ENCODE measurements at places on chromosomes 16 and 17.

DNA sequence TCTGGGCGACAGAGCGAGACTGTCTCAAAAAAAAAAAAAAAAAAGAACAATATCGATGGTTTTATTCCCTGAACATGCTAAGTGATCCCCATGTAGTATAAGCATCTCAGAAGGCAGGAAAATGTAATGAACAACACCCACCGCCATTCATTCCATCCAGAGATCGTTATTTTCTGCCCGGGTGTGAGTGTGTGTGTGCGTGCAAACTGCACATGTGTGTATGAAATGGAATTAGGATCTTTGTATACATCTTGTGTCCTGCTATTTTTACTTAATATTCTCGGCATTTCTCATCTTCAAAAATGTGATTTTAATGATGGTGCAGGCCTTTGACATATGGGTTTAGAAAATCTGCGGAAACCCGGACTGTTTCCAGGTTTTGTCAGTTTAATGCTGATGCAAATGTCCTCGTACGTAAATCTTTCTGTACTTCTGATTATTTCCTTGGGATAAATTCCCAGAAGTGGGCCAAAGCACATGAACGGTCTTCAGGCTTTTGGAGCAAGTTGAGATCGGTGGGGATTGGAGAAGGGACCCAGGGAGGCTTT, 254.8 kb downstream of the SEC14L1 start:
- DNase-seq = no peak

DNA sequence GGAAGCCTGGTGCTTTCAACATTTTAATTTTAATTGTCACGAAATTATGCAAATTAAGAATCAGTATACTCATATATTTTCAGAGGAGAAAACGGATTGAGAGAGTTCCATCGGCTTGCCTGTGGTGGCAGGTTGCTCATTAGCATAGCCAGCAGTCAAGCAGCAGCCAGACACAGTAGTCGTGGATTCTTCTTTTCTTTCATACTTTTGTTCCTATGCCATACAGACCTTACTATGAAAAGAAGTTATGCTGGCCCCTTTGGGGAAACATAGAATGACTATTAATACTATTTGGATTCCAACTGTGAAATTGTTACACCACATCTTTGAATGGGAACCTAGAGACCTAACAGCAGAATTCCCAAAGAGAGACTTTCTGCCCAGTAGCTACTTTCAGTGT, 617.7 kb upstream of the CA10 start:
- no peak for DNase-seq

DNA sequence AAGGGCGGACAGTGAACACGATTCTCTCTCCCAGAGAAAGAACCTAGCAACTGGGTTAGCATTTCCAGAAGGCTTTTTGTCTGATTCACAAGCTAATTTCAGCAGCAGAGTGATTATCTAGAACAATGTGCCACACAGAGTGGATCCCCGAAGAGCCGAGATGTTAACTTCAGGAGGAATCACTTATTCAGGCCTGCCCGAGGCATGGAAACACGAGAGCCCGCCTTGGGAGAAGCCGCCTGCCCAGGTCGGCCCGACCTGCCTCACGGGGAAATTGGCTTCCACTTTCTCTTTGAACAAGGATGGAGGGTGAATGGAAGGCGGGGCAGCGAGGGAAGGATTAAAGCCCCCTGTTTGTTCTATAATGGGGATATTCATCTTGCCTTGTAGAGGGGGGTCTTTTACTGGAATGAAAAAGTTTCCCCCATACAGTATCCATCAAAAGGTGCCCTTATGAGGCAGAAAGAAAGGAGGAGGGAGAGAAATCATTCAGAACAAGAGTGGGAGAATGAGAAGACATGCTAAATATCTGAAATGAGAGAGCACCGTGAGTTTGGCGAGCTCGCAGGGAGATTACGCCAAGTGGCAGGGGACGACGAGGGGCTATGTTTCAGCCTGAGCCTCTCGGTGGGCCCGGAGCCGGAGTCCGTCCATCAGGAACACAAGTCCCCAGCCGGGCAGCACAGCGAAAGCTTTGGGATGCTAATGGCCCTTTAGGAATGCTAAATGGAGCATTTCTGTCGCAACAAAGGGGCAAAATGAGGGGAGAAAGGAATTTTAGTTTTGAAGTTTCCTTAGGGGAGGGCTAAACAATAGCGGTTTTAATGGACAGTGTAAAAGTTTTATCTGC, 33.0 kb downstream of the NTN1 start:
- DNase-seq = no peak

GRCh38 chr17:82923366-82924113, 83.7 kb upstream of the ZNF750 start:
- no peak for DNase-seq

DNA sequence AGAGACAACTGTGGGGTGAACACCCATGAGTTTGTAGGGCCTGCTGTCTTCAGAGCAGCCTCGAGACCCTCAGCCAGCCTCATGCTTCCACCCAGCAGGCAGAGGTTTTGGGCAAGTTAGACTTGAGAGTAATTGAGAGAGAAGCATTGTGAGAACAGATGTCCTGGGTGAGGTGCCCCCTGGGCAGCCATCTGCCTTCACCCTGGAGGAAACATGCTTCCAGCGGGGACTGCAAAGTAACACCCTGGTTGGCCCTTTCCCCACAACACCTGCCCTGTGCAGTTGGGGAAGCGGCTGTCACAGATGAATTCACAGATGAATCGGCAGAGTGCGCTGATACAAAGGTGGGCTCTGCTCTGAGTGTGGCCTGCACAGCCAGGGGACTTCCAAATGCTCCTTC, 23.4 kb downstream of the ATPAF2 start:
- no peak for DNase-seq

GRCh38 chr16:11639925-11640899, 28.0 kb upstream of the SNN start:
- peak; percentile 99 for DNase-seq

DNA sequence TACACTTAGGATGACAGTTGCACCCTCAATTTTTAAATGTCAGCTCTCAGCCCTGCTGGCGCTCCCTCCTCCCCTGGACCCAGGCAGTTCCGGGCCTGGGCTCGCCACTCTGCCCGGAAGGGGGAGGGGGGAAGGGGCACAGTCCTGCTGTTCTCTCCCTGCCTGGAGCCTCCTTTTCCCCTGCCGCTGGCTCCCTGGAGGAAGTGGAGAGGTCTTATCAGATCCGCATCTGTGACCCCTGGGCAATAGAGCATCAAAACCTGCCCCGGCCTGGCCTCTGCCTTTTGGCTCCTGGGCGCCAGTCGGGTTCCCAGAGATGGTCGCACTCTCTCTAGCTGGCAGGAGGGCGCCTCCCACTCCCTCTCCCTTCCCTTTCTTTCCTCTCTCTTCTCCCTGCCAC, 149.3 kb downstream of the IRF8 start:
- DNase-seq = no peak

- DNase-seq = no peak
Measured at GRCh38 chr16:2790631-2791030, 3.3 kb upstream of the PRSS33 start.

GRCh38 chr17:17609121-17609520, 17.6 kb upstream of the PEMT start:
- no peak for DNase-seq

DNA sequence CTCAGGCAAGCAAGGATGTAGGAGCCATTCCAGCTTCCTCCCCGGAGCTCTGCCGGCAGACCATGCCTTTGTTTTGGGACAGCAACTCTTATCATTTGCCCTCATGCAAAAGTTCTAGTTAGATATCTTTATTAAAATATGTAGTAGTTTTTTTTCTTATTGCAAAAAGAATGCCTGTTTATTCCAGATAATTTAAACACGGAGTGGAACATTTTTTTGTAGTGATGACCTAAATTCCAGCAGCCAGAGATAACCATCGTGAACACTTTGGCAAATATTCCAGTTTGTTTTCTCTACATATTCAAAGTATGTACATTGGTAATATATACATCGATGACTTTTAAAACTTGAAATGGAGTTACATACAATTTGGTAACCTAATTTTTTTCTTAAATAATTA, 54.8 kb downstream of the CRISPLD2 start:
- DNase-seq = no peak

DNA sequence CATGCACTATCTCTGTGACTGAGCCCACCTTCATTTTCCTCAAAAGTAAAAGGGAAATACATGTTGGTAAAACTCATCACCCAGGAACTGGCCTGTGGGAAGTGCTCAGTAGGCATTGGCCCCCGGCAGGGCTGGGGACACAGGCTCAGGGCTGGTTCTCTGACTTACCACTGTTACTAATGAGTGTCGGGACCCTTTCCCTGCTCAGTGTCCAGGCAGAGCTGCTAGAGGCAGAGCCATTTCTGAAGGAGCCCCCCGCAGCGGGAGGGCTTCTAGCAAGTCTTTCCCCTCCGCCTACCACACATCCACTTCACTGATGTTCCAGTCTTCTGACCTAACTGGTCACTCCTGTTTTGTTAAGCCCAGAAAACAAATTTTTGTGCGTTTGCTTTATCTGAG, 1.7 kb upstream of the PEMT start:
- DNase-seq = no peak

DNA sequence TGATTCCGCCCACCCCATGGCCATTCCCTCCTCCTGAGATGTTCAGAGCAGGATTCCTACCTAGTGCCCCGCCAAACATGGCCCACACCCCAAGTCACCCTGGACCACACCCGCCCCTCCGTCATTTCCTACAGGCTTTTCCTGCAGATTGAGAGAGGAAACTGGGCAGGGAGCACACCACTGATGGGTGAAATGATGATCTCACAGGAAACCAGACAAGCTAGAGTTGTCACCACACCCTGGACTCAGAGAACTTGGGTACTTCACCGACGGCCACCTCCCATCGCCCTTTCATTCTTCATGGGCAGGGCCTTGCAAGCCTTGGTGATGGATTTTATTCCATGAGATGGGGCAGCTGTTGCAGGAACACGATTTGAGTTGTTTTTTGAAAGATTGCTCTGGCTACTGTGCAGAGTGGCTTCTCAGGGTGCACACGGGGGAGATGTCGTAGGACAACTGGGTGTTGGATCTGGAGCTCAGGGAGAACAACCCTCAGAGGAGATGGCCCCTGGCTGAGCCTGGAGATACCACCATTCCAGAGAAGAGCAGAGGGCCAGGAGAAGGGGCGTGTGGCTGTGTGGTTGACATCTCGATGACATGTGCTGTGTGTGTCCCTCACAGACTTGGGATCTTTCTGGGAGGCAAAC, 7.4 kb upstream of the B9D1 start:
- DNase-seq = peak; percentile 81

- DNase-seq = no peak
Measured at GRCh38 chr17:17156107-17156506, 50.0 kb downstream of the PLD6 start.

- no peak for DNase-seq
Measured at GRCh38 chr16:2026461-2027023, at the start of gene NHERF2. Gene NHERF2, plus strand, starts transcription at chr16:2026902. Its CDS starts 104 bp downstream, at chr16:2027006.

DNA sequence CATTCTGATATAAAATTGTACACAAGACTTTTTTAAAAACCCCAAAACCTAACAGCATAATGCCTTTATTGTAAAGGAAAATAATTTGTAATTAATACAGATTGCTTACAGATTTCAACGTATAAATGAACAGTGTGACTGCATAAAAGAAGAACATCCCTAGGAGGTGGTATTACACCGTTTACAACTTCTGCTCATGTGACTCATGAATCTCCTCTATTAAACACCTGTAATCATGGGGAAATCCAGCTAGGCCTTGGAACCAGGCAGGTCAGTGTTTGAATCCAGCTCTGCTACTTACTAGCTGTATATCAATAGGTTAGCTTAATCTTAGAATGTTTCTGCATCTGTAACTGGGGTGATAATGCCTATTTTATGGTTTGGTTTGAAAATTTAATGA, 15.2 kb downstream of the RABEP1 start:
- no peak for DNase-seq

DNA sequence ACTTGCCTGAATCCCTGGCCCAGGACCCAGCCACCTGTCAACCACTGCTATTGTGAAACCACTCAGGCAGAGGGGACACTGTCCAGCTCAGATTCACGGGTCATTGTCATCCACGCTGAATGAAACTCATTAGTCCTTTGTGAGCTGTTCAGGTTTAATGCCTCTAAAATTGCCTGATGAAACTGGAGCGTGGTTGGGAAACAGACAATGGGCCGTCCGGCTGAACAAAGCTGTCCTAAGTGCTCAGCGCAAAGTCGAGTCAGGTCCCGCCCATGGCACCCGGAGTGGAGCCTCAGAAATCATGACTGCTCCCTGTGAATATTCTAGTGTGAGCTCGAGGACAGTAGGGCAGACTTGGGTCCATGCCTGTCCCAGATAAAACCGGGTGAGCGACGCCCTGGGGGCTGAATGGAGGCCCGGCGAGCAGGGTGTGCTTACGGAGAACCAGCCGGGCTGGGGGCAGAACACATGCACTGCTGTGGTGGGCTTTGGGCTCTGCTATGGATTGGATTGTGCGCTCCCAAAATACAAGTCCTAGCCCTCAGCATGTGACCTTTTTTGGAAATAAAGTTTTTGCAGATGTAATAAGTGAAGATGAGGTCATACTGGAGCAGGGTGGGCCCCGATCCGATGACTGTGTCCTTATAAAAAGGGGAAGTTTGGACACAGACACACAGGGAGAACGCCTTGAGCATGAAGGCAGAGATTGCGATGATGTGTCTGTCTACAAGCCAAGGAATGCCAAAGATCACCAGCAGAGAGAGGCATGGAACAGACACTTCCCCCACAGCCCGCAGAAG, 12.9 kb upstream of the CMIP start:
- peak; percentile 93 for DNase-seq

- peak; percentile 44 for DNase-seq
Measured at GRCh38 chr16:18969050-18969854, 14.5 kb upstream of the TMC7 start.

GRCh38 chr17:50196826-50197225, 4.6 kb downstream of the COL1A1 start:
- no peak for DNase-seq

DNA sequence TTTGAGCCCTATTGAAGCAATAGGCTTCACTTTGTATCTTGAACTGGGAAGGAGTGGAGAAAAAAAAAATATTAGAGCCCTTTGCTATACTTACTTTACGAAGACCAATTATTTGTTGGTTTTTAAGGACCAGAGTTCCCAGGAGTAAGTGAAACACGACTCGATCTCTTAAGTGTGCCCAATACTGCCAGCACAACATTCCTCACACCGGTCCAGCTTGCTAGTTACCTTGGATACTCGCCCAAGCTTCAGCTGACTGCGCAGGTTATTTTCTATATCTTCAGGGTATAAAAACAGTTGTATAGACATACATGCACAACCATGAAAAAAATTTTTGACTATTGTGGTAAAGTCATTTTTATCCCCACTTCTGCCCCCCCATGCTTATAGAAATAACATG, 72.1 kb downstream of the RPTOR start:
- no peak for DNase-seq

GRCh38 chr17:67974185-67974584, 22.1 kb downstream of the C17orf58 start:
- DNase-seq = no peak

GRCh38 chr16:79209308-79209707, 391.2 kb downstream of the MAF start:
- no peak for DNase-seq

All from CD14-positive monocyte (primary cell).